Caki2 (cell line): ENCODE measurements at places on chromosomes 12 and 14. TPM values are rescaled to one million over a fixed set of nuclear protein-coding genes. Genes with fewer than 3 reads are reported as not detected.

The LRFN5 gene
- total RNA-seq = not detected in 2 replicates

DNA sequence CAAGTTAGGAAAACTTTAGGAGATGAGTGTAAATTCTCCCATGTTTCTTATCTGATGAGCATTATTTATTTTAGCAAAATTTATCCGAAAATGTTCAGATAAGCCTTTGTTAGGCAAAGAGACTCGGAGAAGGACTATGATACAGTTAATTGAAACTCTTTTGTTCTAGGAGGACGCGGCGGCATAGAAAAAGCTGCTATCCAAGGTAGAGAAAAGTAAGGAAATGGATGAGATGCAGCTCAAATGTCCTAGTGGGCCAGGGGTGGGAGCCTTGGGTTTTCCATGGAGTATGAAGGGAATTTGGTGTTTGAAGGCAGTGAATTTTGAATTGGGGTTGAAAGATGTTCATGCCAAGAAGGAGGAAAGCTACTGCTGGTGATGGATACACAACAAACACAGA, 1504.5 kb downstream of the AACS start:
- DNase-seq = no peak

GRCh38 chr12:52059582-52060497, 8.6 kb downstream of the NR4A1 start:
- DNase-seq = no peak

DNA sequence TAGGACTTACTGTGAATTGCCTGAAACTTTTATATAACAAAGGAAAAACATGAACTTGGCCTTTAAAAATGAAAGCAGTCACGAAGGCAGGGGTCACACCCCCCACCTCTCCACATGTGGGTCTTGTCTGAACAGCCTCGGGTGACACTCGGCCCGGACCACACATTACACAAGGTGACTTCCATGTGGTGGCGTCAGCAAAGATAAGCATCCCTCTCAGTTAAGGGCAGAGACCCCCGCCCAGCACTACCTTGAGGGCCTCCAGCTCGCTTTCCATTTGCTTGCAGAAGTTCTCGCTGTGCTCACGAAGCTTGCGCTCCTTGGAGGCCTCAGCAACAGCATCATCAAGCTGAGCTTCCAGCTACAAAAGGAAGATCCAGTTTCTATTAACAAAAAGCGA, 47.4 kb downstream of the AMN start:
- no peak for DNase-seq

- no peak for DNase-seq
These were observed 869 bp downstream of the APOLD1 start for GRCh38 chr12:12786351-12786705.

- peak; percentile 49 for DNase-seq
These were observed 20.1 kb upstream of the AKAP5 start for GRCh38 chr14:64444984-64445845.

- DNase-seq = no peak
These were observed 417.7 kb upstream of the ATXN7L3B start for GRCh38 chr12:74119811-74120362.

The IL22 gene
- not detected in 2 replicates for total RNA-seq

DNA sequence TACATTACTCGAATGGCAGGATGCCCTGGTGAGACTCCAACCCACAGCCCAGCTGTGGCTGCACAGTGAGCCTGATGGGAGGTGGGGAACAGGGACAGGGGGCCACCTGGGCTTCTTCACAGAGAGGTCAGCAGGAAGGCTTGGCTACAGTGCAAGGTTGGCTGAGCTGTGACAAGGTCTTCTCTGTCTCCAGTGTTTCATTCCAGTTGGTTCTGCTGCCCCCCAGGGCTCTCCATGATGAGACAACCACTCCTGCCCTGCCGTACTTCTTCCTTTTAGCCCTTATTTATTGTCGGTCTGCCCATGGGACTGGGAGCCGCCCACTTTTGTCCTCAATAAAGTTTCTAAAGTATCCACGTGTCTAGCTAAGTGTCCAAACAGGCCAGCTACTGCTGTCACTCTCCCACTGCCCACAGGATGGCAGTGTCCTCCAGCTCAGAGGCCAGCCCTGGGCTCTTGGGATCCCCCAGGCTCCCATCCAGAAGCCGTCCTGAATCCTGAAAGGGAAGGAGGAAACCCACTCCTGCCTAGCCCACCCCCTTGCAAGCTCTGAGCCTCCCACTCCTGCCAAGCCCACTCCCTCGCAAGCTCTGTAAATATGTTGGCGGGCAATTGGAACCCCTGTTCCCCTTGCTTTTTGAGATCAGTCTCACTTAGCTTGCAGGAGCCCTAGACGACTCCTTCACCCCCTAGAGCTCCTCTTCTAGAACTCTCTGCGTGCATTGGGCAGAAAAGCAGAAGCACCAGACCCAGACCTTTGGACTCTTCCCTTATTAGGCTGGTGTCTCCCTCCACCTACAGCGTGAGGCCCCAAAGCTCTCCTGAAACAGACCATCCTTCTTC, 5.4 kb downstream of the C1QL4 start:
- DNase-seq = peak; percentile 74
